ENCODE measurements at places on chromosomes 1 and 21.

DNA sequence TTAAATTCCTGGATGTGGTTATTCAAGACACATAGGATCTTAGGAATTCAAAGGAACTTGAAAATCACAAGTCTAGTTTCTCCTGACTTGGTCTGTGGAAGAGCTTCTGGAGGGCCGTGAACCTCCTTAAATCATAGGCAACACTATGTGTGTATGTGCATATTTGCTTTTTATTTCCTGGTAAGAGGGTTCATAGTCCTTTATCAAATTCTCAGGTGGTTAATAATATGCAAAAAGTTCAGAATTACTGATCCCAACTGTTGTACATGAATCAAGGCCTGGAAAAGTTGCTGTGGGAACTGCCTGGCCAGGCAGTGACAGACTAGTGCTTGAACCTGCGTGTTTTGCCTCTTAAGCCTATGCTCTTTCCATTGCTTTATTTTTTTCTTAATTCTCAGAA, 12.9 kb downstream of the MTR start:
- no peak for DNase-seq

GRCh38 chr1:204283711-204284651, 70.2 kb upstream of the GOLT1A start:
- no peak for DNase-seq

- DNase-seq: no peak
Observed at GRCh38 chr21:38179511-38179910, 77.3 kb upstream of the KCNJ15 start.

- no peak for DNase-seq
Observed at GRCh38 chr1:51649593-51650091, 32.8 kb downstream of the OSBPL9 start.

- no peak for DNase-seq
Observed at GRCh38 chr1:197178998-197179397, 32.5 kb upstream of the ASPM start.

DNA sequence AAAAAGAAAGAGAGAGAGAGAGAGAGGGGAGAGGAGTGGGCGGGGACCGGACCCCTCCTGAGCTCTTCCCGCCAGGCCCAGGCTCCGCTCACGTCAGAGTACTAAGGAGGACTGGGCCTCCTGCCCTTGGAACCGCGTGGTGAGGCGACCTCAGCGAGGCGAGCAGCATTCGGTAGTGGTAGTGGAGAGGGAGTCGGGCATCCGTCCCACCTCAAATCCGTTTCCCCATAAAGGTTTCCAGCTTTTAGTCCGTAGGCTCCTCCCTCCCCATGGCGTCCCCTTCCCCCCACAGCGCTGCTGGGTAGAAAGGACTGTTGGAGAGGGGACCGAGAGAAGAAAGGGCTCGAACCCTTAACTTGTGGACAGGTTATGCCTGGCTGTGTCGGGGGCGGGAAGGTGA, 124.4 kb upstream of the BARHL2 start:
- no peak for DNase-seq

DNA sequence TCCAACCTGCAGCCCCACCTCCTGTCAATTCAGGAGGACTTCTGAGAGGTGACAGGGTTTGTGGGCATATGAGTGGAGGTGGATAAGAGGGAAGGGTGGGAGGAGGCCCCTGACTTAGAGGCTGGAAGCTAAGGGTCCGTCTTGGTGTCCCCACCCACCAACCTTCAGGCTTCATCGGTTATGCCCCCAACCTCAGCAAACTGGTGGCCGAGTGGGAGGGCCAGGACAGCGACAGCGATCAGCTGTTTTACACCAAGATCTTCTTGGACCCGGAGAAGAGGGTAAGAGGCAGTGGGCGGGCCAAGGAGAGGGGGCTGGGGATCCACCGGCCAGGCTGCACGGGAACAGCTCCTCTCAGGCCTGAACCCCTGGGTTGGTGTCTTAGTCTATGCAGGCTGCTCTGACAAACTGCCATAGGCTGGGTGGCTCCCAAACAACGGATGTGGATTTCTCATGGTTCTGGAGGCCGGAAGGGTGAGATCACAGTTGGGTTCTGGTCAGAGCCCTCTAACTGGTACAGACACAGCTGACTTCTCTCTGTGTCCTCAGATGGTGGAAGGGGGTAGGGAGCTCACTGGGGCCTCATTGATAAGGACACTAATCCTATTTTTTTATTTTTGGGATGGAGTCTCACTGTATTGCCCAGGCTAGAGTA, 18.1 kb downstream of the PLOD1 start:
- DNase-seq: no peak

DNA sequence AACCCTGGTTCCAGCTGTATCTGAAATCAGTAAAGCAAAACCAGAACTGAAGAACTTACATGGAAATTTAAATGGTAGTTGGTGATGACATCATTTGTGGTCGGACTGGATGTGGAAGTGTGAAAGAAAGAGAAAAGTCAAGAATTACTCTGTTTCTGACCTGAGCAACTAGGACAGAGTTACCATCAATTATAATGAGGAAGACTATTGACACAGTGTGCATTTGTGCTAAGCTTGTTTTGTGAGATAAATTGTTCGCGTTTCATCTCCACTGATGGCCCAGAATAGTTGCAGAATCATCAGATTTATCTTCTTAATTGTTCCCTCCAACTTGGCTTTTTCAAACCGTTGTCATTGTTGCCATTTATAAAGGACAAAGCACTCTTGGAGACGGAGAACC, 410.6 kb upstream of the DEPDC1 start:
- no peak for DNase-seq

- DNase-seq: no peak
Observed at GRCh38 chr1:76065270-76065669, 9.3 kb upstream of the ST6GALNAC3 start.

GRCh38 chr21:35920436-35920835, 139.9 kb downstream of the SETD4 start:
- no peak for DNase-seq

DNA sequence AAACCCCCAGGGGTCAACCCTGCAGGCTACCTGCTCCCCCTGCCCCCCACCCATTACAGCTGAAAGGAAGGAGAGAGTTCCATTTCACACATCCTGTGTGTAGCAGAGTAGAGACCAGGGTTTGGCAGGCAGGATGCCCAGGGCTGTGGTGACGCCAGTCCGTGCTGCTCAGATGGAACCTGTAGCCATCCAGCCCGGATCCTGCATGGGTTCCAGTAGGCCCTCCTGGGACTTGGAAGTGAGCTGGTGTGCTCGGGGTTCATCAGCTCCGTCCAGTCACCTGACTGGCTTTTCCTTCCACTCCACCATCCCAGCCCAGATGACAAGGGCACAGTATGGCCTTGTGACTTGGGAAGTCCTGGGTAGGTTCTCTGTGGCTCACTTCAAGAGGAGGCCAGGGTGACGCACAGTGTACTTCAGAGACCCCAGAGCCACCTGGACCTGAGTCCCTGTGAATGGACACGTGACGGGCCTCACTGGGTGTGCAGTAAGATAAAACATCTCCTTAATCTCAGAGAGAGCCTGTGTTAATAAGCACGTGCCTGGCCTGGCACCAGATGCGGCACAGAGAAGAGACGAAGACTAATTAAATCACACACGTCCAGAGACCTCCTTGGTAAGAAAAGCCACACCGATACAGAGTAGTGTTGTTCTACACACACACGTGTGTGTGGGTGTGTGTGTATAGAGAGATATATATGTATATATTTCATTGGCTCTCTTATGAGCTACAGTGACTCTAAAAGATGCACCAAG, 16.0 kb downstream of the ITPKB start:
- DNase-seq: no peak

DNA sequence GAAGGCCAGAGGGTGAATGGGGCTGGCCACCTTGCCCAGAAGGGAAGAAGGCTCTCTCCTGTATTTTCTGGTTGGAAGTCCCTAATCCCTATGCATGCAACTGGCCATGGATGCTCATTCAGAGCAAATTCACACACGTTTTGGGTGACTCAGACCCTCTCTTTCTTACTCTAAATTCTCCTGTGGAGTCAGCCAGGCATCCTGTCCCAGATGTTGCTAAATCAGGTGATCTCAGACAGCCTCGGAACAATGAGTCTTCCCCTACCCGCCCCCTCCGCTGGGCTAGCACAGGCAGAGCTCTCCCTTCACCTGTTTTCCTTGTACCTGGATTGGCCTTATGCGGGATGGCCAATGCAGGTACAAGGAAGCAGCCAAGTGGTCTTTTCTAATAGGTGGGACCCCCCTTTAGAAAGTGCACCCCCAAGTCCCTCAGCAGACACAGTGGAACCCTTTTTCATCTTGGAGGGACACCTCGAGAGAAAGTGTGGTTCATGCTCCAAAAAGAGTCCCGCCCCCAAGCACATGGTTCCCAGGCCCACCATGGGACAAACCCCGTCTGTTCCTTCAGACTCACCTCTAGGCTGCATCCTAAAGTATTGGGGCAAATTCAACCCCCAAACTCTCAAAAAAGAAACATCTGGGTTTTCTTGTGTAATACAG, 8.6 kb downstream of the S100A6 start:
- DNase-seq: no peak

- DNase-seq: no peak
Observed at GRCh38 chr1:109444346-109444745, 18.1 kb upstream of the PSMA5 start.

GRCh38 chr1:166136699-166137401, 30.0 kb downstream of the FAM78B start:
- no peak for DNase-seq

DNA sequence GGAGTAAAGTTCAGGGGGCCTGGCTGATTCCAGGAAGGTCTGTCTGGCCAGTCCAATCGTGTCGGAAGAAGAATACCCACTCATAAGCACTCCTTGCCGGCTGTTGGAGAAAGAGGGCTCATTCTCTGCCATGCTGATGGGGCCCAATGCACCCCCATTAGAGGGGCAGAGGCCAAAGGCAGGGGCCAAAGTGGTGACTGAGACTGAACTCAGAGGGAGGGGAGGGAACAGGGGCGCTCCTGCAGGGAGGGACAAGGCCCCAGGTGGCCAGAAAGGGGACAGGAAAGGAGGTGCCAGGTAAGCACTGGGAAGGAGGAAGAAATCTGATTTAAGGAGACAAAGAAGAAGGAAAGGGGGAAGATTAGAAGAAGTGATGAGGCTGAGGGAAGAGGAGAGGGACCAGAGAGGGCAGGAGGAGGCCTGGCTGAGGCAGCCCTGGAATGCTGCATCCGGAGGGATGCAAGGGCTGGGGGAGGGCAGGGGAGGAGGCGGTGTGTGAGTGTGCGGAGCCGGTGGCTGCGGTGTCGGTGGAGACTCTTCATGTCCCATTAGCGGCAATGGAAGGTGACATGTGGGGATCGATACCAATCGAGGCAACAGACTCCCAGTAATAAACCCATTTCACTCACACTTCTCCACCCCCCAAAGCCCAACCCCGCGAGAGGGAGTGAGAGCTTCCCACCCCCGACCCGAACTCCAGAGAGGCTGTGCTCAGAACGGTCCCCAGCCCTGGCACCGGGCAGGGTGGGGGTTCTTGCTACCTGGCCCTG, 12.0 kb upstream of the ETV3L start:
- no peak for DNase-seq

DNA sequence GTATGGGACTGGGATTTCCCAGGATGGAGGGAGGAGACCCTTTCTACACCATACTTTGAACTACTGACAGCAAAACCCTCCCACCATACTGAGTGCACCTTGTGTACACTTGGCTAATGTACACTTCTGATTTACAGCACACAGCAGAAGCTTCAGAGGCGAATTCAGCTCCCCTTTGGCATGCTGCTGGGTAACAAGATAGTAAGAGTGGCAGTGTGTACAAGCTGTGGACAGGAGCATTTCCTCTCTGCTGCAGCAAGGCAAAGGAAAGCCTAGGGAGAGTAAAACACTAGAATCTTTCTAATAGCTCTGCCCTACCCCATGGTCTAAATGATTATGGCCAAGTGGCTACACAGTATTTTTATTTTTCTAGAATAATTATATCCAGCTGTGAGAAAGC, 83.9 kb upstream of the ARTN start:
- DNase-seq: no peak

- no peak for DNase-seq
Observed at GRCh38 chr21:38911484-38912101, 105.9 kb downstream of the ETS2 start.
